ENCODE measurements at places on chromosomes 12 and 14.

- no peak for DNase-seq
Observed at GRCh38 chr12:25743679-25744215, 190.7 kb upstream of the LMNTD1 start.

DNA sequence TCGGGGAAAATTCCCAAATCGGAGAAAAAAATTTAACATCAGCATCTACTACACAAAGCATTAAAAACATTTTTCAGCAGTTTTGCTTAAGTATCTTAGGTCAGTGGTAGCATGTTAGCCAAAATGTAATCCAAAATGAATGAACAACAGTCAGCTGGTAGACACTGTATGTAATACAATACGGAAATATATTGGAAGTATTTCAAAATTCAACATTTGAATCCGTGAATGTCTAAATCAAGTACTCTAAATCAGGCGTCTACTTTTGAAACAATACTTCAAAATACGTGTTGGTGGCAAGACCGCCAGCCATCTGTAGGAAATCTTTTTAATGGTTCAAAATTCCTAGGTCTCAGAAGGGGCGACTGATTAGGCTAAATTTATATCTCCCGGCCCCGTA, 1.1 kb downstream of the SCAF11 start:
- DNase-seq, result no peak

DNA sequence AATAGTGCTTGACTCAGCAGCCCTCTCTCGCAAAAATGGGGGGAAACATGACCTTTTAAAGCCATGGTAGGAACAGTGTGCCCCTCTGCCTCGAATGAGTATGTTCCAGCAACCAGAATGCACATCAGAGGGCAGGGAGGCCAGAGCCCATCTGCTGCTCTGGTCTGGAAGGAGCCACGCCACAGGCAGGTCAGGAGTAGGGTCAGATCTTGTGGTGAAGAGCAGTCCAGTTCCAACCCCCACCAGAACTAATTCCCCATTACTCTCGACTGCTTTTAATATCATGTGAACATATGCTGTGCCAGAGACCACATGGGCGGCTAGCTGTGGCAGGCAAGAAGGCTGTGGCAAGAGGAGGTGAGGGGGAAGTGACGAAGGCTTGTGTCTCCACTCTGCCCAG, 34.6 kb upstream of the TMX1 start:
- no peak for DNase-seq

DNA sequence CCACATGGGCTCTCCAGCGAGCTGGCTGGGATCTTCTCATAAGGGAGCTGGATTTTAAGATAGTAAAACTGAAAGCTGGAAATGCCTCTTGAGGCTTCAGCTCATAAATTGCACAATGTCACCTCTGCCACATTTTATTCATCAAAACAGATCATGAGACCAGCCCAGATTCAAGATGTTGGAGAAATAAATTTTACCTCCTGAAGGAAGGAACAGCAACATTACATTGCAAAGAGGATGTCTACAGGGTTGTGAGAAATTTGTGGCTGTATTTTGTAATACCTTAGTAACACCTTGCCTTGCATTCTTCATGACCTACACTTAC, 43.1 kb upstream of the KRR1 start:
- DNase-seq, result no peak

DNA sequence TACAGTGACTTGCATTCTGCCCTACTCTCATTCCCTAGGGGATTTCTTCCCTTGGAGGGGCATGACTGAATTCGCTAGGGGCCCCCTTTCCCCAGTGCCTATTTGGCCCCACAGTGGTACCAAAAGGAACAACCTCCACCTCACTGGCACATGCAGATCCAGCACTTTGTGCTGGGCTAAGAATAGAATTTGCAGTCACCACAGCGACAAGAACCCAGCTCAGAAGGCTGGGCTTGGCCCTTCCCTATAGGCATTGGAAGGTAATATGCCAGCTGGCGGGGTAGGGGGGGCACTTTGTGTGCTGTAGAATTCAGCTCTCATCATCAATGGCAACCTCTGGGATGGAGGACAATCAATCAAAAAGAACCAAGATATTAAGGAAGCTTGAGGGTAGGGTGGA, 13.9 kb downstream of the BAZ2A start:
- no peak for DNase-seq

DNA sequence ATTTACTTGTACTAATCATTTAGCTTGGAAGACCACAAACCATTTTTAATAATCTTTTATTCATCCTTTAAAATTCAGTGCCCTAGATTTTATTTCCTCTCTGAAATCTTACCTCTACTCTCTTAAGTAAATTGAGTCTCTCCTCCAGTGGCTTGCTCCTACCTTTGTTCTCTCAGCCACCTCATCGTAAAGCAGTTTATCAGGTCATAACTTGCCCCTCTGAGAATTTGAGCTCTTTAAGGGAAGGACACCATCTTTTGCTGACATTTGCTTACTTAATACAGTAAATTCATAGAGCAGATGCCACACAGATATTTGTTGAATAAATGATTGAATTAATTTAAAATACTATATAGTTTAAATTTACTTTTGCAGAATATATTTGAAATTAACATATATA, 794.3 kb downstream of the C12orf50 start:
- DNase-seq, result no peak

DNA sequence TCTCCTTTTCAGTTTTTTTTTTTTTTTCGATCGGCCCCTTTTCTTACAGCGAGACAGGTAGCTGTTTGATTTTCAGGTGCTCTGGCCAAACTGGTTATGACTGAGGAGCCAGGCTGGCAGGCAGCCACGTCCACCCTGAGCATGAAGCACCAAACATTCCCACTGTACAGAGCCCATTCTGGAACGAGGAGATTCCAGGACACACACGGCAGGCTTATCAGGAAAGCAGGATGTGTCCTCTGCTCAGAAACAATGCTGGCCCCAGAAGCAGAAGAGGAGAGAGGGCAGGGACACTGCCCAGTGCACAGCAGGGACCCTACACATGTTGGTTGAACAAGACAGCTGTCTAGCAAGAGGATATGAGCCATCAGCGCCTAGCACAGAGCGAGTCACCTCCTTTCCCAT, 3.7 kb upstream of the KRT2 start:
- peak; percentile 61 for DNase-seq

- DNase-seq, result no peak
Observed at GRCh38 chr14:23645812-23646647, 9.9 kb downstream of the DHRS2 start.

DNA sequence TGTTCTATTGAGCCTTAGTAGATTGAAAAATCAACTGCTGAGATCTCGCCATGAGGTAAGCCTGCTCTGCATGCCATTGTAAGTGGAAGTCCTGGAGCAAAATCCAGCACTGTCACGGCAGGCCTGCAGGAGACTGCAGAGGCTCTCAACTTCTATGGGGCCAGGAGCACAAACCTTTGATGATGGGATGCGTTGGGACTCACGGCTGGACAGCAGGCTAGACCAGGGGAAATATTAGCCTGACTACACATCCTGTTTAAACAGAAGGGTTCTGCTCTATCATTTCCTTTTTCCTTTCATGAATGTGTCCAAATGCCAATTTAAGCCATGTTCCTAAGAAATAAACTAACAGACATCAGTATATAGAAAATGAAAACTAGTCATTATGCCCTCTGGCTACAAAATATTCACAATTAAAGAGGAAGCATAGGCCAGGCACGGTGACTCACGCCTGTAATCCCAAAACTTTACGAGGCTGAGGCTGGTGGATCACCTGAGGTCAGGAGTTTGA, 33.9 kb upstream of the RASSF8 start:
- DNase-seq, result no peak

GRCh38 chr12:67578976-67579661, 69.4 kb upstream of the DYRK2 start:
- DNase-seq, result no peak

DNA sequence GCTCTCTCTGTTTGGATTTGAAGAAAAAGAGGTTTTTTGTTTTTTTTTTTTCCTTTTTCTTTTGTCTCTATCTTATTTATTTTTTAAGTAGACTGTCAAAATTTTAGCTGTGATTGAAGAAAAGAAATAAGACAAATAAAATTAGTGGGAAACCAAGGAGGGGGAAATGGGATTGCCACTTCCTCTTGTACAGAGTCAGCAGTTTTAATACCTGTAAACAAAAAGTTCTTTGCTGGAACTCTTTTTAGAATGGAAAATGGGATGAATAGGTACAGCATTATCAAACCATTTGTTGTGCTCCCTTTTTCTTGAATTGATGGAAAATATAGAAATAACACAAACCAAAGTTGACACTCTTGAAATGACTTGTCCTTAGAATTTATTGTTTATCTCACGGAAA, 680.7 kb downstream of the DIO2 start:
- DNase-seq, result no peak

All from T47D (cell line).